ENCODE measurements at places on chromosomes 1 and 21. TPM values are rescaled to one million over a fixed set of nuclear protein-coding genes. Genes with fewer than 3 reads are reported as not detected.

The UBE2U gene
- total RNA-seq = not detected

The HSPA6 gene
- 0.95 TPM for total RNA-seq

The MIXL1 gene
- total RNA-seq = 0.11 TPM

The MAGI3 gene
- 3.7 TPM for total RNA-seq

The TMEM240 gene
- total RNA-seq = not detected

The GJA9 gene
- not detected for total RNA-seq

The CFAP45 gene
- total RNA-seq = 1.4 TPM

The IFI44 gene
- total RNA-seq = 5.2 TPM

The SHISA4 gene
- total RNA-seq = 0.36 TPM

The SAMSN1 gene
- 92.7 TPM for total RNA-seq

The C8B gene
- not detected for total RNA-seq
